ENCODE measurements at places on chromosomes 3 and 15.

DNA sequence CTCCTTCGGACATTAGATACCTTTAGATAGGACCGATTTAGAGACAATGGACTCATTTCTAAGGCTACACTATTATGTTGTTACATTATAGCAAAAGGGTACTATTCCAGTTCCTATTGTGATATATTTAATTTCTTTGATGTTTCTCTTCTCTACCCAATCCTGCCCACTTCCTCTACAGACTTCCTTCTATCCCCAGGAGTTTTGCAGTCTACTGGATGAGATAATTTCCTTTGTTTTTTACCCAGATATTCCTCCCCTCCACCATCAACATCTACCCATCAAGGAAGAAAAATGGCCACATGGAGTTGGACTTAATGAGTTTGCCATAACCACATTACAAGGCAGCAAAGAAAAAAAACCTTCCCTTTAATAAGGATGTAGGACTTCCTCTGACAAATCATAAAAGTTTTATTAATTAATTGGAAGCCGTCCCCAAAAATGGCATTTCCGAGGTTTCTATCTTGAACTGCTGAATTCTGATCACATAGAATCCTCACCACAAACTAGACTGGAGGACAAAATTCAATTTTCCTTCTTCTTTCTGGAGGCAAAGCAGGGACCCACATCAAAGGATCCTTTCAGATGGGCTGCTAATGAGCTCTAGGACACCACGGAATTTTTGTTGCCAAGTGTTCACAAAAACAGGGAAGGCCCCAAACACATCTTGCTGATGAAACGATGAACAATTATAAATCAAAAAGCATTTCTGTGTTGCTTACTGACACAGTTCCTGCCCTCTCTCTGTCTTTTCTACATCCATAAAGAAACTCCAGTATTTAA, 33.4 kb downstream of the FRMD4B start:
- no peak for DNase-seq

DNA sequence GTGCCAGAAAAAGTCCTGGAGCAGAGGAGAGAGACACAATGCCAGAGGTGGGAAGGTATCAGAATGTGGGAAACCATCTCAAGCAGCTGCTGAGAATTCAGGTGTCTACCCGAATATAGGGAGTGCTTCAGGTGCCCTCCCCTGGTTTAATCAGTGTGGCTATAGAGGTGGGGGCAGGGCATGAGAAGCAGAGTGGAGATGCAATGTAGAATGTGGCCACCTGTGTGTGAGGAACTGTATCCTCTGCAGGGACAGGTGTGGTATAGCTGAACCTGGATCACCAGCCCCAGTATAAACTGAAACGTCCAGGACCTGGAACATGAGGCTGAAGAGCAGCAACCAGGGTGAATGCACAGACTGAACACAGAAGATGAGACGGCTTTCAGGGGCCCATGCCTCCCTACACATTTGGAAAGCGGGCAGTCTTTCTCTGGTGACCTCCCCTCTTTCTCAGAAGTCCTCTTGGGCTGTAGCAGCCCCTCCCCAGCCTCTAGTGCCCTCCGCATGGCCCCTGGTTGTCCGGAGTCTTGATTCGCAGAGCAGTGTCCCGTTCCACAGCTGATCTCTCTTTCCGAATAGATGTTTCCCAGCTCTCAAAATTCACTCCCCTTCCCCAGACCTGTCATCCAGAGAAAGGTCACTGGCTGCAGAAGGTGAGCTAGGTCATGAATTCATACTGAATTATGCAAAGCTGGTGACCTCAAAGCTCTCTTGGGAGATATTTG, 103.1 kb downstream of the ABHD5 start:
- DNase-seq = no peak

- DNase-seq = peak; percentile 42
These were observed 30.0 kb downstream of the STARD5 start for GRCh38 chr15:81293728-81294515.

DNA sequence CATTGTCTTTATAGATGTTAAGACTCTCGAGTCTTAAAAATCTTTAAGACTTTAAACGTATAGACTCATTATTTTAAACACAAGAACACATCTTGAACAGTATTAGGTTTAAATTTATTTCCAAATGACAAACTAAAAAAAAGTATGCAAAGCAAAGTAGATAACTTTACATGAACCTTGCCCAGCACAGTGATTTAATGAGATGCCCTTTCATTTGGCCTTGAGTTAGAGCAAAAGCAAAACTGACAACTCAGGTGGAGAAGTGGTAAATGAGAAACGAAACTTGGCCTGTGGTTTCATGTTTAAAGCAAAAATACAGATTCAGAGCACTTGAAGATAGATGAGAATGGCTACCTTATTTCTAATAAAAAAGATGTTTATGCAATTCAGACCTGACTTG, 8.6 kb downstream of the GPR15 start:
- DNase-seq = no peak

DNA sequence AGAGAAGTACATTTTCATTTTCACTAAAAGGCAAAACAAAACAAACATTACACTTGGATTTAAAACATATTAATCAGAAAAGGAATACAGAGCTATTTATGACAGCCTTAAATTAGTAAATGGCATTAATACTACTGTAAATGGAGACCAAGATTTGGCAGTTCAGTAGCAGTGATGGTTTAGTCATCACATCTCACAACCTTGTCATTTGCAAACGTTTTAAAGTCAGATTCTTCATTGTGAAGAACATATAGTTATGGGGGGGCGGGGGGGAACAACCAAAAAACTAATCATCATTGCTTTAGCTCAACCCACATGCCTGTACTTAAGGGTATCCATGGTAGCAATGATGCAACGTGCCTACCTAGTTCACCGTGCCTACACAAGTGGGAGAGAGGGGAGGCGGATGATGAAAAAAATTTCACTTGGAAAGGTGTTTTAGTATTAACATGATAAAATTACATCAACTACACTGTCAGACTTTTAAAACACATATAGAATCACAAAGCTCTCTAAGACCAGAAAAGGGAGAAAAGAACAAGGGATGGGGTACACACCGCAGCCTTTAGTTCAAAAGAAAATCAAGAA, 40.1 kb downstream of the DLG1 start:
- no peak for DNase-seq

DNA sequence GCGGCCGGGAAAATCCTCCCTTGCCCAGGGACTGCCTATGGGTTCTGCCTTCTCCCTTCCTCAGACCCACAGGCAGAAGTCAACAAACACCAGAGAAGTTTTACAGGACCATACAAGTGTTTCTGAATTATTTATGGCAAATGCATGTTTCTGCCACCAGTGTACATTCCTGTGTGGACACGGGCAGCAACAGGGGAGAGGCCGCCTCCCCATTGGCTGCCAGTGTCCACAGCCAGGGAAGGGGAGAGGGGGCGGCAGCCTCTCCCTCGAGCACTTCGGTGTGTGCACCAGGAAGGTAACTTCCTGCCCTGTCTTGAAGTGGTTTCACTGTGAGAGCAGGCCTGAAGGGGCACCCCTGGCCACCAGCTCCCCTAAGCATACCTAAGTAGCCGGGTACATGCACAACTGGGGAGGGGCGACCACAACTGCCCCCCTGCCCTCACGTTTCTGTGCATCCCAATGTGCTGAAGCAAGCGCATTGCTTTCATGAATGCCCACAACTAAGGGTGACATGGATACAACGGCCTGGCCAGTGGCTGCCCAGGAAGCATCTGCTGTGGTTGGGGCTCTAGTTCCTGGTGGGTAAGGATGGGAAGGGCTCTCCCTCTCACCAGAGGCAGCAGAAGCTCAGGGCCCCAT, 14.8 kb upstream of the SHISA5 start:
- no peak for DNase-seq

DNA sequence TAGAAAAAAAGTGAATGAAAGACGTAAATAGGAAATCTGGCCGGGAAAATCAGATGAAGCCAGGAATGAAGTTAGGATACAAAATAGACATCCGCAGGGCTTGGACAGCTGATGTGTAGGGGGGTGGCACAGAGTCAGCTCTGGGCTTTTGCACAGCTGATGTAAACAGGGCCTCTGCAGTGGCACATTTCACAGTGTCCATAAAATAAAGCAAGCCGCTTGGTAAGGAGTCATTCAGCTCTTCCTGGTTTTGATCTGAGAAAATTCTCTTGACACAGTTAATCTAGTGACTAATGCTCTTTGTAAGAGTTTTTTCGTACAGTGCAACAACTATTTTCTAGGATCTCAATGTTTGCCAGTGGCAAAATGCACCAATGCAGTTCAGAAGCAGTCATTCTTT, 153.3 kb downstream of the USP13 start:
- peak; percentile 5 for DNase-seq

DNA sequence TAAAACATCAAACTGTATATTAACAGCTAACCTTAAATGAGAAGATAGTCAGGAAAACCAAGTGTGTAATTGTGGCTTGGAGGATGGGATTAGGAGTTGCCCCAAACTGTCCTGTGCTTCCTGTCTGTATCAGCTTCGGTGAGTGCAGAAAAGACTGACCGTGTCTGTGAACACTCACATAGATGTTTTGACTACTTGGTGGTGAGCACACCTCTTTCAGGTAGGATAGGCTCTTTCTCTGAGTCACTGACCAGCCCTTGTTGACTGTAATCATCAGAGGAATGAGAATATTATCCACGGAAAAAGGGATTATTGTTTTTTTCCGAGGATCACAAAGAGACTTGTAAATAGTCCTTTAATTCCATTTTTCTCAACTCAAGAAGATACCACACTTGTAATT, 51.5 kb downstream of the GMNC start:
- DNase-seq = no peak

- DNase-seq = no peak
These were observed 232.6 kb downstream of the OPA1 start for GRCh38 chr3:193825617-193826016.

GRCh38 chr3:12935023-12935860, 93.9 kb upstream of the RPL32 start:
- DNase-seq = no peak

GRCh38 chr3:193564012-193564411, 9.3 kb upstream of the ATP13A4 start:
- DNase-seq = peak; percentile 35

DNA sequence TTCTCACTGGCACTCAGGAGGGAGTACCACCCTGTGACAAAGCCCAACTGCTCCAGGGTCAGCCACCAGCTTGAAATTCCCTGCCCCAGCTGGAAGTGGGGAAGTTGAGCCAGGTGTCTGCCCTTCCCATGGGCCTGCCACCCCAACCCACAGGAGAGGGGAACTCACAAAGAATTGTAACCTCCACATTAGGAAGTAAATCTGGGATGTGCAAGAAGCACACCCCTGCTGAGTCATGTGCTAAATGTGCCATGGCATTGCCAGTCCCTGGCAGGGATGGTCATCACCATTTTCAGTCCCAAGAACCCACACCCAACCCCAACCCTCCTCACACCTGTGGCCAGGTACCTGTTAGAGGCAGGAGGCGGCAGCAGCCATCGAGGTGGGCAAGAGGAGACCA, 165.2 kb upstream of the THBS1 start:
- no peak for DNase-seq

- DNase-seq = no peak
These were observed 4.2 kb downstream of the SEMA3G start for GRCh38 chr3:52440671-52441070.

GRCh38 chr3:18423401-18424212, 1.5 kb downstream of the SATB1 start:
- peak; percentile 48 for DNase-seq

DNA sequence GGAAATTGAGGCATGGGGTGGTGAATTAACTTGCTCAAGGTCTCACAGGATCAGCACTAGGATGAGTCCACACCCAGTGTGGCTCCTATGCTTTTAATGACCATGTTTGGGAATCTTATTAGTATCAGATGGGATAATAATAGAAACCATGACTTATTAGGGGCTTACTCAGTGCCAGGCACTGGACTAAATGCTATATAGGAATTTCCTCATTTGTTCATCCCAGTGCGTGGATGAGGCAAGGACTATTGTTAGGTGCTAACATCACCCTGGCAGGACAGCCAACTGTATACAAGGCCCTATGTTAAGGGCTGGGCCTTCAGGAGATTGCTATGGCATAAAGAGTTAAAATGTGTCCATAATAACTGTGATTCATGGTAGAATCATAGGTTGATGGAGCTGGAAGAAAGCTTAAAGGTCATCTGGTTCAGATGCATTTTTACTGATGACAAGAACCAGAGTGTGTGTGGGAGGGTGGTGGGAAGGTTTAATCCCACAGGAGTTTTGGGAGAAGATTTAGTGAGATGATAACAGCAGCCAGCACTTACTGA, 4.7 kb upstream of the FEM1B start:
- DNase-seq = no peak

DNA sequence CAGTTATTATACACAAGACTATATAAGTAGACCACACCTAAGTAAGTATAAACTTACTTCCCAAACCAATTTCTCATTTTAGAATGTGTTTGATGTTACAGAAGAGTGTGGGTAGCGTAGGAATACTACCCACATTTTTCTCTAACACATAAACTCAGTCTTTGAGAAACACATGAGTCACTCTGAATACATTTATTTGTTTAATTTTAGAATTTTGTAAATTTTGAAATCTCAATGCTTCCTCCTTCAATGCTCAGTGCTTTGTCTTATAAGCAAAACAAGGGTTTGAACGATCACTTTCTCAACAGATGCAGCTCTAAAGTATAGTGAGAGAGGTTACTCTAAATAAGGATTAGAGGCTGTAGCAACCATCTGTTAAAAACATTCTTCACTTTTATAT, 700.8 kb downstream of the SI start:
- no peak for DNase-seq

GRCh38 chr3:126928921-126929474, 53.9 kb upstream of the PLXNA1 start:
- DNase-seq = no peak

GRCh38 chr15:86178845-86179244, 99.2 kb downstream of the AGBL1 start:
- DNase-seq = no peak

GRCh38 chr15:75836959-75837334, 6.3 kb upstream of the UBE2Q2 start:
- DNase-seq = no peak

GRCh38 chr3:126026277-126026751, 57.3 kb downstream of the ROPN1B start:
- DNase-seq = no peak

DNA sequence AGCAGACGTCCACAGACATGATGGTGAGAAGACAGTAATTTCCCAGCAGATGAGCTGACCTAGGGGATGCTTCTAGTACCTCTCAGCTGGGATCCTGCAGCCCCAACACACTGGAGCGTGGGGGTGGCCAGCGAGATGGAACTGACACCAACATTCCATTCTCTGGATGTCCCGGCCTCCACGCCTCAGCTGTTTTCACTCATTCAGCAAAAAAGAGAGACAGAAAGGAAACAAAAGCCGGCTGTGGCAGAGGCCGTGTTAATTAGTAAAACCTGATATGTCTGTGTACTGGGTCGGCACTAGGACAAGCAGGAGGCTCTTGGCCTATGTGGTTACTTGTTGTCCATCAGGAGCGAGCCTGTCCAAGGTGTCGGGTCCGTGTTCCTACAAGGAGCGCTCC, 82.6 kb upstream of the MYZAP start:
- peak; percentile 64 for DNase-seq

DNA sequence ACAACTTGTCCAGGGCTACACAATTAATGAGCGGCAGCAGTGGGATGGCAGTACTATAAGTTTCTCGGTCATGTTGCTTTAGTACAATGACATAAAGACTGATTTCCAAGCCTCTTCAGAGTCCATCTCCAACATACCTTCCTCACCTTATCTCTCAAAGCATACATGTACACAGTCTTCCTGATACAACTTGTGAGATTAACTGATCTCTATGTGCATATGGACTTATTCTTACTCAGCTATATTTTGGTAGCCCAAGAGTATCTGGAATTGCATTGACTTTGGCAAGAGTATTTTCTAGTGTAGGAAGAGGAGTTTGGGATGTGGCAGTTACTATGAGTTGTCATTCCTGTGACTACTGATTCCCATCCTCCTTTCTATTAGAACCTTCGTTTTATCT, 575.0 kb downstream of the EDEM1 start:
- no peak for DNase-seq

GRCh38 chr15:90560229-90560776, 30.6 kb downstream of the CRTC3 start:
- peak; percentile 71 for DNase-seq
